ENCODE measurements at places on chromosomes 1 and 21.

DNA sequence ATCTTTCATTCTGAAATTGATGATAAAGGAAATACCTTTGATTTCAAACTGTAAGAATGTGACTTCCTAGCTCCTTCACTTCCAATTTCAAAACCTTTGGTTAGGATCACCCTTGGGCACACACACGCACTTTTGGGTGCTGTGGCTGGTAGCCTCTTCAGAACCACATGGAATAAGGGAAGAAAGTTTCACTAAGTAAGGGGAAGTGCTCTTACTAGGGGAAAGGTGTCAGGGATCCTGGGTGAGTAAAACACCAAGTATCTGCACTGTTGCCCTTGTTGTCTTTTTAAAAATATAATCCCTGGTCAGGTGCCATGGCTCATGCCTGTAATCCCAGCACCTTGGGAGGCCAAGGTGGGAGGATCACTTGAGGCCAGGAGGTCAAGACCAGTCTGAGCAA, 132.4 kb downstream of the SDCCAG8 start:
- DNase-seq = no peak

GRCh38 chr1:24948079-24948827, 18.2 kb upstream of the RUNX3 start:
- DNase-seq = no peak

GRCh38 chr1:82165304-82165703, 364.6 kb downstream of the ADGRL2 start:
- no peak for DNase-seq

- no peak for DNase-seq
Observed at GRCh38 chr1:117622726-117623125, 16.9 kb downstream of the TENT5C start.

All from H54 (cell line).